ENCODE measurements at places on chromosomes 16 and 17.

- peak; percentile 12 for DNase-seq
Measured at GRCh38 chr16:85986931-85987749, 88.2 kb downstream of the IRF8 start.

- no peak for DNase-seq
Measured at GRCh38 chr17:81498953-81499600, 13.5 kb downstream of the ACTG1 start.

DNA sequence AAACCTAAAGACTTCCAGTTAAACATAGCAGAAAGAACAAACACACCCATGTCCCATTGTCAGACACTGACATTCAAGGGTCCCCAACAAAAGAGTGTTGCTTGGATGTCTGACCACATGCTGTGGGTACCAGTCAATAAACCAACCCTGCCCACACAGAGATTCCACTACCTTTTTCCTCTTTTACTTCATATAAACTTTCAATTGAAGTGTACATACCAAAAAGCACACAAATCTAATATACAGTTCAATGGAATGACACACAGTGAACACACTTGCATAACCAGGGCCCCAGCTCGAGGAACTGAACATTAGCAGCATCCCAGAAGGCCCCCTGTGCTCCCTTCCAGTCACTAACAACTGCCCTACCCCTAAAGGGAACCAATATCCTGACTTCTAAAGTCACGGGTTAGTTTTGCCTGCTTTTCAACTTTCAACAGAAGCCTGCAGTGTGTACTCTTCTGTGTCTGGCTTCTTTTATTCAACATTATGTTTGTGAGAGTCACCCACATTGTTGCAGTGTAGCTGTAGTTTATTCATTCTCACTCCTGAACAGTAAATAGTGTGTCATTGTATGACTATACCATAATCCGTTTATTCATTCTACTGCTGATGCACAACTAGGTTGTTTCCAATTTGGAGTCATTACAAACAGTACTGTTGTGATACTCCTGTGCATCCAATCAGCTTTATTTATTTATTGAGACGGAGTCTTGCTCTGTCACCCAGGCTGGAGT, 18.0 kb downstream of the CFDP1 start:
- no peak for DNase-seq

DNA sequence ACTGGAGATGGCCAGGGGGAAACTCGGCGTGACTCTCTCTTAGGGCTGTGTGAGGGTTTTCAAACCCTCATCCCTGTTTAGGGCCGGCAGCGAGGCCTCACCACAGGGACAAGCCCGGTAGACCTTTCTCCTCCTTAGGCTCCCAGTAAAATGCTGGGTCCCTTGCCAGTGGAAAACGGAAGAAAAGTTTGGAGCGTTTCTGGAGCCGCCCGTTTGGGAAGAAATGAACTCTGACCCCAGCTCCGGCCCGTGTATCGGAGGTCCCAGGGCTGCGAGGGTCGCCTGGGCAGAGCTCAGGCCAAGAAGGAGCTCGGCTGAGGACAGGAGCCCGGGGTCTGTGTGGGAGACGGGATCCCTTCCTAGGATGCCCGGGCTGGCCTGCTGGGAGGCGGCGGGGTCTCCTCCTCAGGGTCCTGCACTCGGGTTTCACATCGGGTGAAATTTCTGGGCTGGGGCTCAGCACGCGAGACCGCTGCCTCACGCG, 23.2 kb downstream of the ZNF213 start:
- DNase-seq = peak; percentile 65

DNA sequence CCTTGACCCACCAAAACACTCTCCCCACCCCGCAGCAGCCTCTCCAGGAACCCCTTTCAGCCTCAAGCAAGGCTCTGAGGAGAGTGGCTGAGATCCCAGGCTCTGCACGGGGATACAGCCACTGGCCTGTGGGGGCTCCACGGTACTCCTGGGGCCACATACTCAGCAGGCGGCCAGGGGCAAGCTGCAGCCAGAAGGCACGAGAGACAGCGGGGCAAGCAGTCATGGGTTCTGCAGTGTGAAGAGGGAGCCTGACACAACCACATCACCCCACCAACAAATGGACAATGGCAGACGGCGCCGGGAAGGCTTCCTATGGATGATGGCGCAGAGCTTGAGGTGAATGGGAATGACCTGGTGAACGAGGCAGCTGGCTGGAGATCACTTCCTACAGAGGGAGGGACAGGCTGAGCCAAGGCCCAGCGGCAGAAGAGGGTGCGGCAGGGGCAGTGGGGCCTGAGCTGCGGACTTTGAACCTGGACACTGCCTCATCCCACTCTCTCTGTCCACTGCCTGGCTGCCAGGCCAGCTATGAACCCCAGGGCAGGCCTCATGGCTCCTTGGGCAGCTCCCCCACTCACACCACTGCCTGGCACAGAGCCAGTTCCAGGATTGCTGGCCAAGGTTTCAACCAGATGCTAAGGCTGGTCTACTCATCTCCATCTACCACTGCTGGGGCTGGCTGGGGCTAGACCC, 10.8 kb upstream of the BCAR1 start:
- DNase-seq = no peak
